SK-N-DZ (cell line): ENCODE measurements at places on chromosomes 2 and 18.

DNA sequence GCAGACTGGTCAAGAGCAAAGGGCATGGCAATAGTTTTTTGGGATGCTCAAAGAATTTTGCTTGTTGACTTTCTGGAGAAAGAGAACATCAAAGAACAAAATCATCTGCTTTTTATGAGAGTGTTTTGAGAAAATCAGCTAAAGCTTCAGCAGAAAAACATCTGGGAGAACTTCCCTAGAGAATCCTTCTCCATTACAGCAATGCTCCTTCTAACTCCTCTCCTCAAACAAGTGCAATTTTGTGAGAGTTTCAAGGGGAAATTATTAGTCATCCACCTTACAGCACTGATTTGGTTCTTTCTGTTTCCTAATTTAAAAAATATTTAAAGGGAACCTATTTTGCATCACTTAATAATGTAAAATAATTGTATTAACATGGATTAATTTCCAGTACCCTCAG is 226.9 kb upstream of the NXPH2 start:
- no peak for DNase-seq

GRCh38 chr18:47331026-47331425 is 79.6 kb upstream of the SKOR2 start:
- DNase-seq, result no peak

DNA sequence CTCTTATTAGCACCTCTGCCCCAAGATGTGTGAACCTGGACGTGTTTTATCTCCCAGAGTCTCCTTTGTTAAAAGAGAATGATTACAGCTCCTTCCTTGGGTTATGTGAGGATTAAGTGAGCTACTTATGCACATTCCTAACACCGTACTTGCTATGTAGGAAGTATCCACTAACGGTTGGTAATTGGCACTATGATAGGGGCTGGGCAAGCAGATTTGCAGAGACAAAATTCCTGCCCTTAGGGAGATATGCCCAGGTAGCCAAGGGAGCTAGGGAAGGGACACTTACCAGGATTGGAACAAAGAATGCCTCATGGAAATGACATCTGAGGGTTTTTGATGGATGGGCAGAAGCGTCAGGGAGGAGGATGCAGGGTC is 11.5 kb upstream of the ALPK2 start:
- no peak for DNase-seq

DNA sequence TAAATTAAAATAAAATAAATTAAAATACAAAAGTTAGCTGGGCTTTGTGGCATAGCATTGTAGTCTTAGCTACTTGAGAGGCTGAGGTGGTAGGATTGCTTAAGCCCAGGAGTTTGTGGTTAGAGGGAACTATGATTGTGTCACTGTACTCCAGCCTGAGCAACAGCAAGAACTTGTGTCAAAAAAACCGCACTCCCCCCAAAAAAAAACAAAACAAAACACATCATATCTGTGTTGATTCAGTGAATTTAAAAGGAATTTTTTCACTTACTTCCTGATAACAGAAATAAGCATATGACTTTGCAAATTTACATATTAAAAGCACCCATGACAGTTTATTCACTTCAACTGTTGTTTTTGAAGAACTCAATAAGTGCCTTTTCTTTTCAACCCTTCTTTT is 68.1 kb upstream of the PELI1 start:
- no peak for DNase-seq

DNA sequence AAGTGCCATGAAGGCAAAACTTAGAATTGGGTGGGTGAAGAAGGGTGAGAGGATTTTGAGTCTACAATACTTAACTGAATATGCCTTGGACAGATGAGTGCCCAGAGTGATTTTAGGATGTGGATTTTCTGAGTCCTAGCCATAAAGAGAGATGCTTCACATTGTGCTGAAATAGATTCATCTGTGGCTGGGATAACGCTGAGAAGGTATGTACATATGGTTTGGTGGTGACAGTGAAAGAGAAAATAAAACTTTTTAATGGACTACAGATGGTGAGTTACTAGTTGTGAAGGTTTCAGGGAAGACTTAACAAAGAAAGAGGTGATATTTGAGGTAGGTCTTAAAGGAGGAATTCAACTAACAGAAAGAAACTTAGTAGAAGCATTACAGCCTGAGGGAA is 265.8 kb downstream of the AKAIN1 start:
- DNase-seq, result no peak

DNA sequence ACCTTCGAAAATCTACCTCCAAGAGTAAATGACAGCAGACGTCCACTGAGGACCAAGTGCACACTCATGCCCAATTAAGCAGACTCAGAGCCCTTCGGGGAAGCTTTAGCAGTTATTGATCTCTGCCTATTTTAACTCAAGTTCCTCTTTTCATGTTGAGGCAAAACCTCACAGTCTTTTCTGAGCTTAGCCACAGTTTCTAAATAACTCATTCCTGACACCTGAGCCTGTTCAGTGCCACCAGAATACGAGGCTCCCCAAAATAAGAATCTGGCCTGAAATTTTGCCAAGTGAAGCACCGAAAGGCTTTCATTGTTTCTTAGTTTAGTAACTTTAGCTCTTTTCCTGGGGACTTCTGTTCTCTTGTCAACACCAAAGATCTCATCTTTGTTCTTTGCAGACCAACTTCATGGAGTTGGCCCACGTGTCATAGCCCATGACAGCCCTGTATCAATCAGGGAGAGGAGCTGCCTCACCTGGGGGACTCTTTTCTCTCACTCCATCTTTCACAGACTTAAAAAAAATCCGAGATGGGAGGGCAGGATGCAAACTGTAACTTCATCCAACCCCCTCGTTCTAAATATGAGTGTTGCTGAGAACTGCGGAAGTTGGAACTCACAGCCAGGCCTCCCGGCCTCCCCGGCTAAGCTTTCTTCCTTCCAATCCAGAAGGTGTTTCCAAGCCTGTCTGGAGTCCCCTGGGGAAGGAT is 22.2 kb downstream of the INPP5D start:
- no peak for DNase-seq

- DNase-seq, result no peak
Observed at GRCh38 chr2:20717641-20718040, 50.7 kb downstream of the GDF7 start.

GRCh38 chr2:27105981-27106380 is 12.9 kb downstream of the CGREF1 start:
- DNase-seq, result no peak

DNA sequence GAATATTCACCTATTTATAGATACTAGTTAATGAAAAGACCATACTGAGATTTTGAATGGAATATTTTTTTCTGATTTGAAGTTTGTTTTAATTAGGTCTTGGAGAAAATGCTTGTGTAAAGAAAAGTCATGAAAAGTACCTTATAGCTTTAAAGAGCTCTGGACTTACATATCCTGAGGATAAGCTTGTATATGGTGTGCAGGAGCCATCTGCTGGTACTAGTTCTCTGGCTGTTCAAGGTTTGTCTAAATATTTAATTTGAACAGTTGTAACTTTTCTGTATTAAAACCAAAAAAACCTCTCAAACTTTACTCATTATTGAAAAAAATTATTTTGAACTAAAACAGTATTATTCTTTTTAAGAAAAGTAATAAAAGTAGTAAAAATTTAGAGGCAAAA is 50.1 kb downstream of the UBR3 start:
- no peak for DNase-seq

DNA sequence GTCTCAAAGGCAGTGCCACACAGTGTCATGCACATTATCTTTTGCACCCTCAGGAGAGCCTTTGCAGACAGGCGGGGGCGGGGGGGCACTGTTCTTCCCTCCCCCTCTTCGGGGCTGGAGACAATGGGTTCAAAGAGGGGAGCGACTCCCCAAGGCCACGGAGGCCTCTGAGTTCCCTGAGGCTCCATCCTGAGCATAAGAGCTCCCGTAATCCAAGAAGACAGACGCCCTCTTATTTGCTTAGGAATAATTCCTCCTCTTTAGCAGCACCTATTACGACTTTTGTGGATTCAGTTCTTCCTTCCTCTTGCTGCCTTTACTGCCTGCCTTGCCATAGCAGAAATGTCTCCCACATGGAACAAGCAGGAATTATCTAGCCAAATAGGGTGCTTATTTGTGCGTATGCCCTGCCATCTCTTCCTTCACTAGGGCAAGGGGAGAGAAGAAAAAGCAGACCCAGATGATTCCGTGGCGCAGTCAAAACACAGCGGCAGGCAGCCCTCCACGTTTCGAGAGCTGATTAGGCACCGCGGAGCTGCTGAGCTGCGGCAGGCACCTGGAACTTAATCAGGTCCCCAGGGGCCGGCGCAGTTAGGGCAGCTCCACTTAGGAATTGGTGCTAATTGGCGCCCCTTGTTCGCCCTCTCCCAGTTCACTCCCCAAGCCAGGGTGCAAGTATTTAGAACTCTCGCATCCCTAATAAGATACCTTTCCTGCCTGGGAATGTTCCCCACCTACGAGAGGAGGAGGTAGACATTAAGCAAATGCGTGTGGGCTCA is 233.4 kb upstream of the MYT1L start:
- peak; percentile 37 for DNase-seq

DNA sequence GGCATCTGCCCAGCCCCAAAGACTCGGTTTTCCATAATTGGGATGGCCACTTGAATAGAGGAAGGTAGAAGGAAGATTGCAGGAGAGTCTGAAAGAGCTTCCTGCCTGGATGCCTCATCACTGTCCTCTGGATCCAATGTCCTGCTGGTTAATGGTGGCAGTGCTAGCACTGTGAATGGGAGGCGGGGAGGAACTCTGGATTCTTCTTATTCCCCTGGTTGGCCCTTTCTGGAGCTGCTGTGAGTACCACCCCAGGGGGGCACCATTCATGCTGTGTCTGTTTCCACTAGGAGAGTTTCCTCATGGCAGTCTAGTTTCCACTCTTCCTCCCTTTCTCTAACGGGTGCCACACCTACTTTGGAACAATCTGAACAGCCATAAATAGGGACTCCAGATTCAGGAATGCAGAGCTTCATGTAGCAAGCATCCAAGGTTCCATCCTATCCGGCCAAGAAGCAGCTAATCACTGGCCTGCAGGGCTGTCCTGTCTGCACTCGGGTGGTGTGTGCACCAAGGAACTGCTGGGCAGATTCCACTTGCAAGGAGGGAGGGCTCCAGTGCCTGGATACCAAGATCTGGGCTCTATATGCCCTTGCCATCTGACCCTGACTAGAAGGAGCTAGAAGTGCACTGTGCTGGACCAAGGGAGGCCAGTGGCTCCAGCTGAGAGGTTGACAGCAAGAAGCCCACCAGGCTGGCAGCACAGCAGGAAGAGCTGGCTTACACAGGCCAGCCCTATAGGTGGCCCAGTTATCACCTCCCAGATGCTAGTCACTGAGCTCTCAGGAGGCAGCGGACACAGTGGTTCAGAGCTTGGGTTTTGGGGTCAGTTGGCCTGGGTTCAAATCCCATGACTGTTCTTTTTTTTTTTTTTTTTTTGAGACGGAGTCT is 4.6 kb upstream of the ATOH8 start:
- no peak for DNase-seq

DNA sequence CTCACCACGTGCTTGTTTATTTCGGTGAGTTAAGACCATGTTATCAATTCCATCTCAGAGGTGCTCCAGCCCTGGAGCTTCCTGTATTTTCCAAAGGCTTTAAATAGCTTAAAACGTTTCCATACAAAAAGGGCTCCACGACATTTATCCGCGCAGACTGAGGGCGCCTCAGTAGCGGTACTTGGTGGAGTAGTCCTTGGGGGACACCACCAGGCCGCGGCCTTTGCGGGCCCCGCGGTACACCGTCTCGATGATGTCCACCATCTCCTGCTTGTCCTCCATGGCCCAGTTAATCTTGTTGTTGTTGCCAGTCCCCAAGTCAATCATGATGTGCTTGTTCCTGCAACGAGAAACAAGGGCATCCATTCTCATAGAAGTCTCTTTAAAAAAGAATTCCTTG is 9.1 kb downstream of the HSBP1L1 start:
- no peak for DNase-seq
